GM12878 (cell line): ENCODE measurements at places on chromosomes 16 and 17. TPM values are rescaled to one million over a fixed set of nuclear protein-coding genes. Genes with fewer than 3 reads are reported as not detected.

- no peak for DNase-seq
Observed at GRCh38 chr16:86921289-86921688, 342.9 kb downstream of the FOXL1 start.

GRCh38 chr17:72280881-72281280, 160.1 kb downstream of the SOX9 start:
- DNase-seq: no peak

DNA sequence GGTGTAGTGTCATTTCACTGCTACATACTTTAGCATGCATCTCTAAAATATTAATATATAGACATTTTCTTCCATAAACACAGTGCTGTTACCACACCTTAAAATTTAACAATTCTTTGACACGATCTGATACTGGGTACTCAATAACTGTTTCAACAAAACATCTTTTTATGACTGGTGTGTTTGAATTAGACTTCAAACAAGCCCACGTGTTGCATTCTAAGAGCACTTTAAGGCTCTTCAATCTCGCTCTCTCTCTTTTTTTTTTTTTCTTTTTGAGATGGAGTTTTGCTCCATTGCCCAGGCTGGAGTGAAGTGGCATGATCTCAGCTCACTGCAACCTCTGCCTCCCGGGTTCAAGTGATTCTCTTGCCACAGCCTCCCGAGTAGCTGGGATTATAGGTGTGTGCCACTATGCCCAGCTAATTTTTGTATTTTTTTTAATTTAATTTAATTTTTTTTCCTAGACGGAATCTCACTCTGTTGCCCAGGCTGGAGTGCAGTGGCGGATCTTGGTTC, 15.8 kb upstream of the SLC46A1 start:
- no peak for DNase-seq

DNA sequence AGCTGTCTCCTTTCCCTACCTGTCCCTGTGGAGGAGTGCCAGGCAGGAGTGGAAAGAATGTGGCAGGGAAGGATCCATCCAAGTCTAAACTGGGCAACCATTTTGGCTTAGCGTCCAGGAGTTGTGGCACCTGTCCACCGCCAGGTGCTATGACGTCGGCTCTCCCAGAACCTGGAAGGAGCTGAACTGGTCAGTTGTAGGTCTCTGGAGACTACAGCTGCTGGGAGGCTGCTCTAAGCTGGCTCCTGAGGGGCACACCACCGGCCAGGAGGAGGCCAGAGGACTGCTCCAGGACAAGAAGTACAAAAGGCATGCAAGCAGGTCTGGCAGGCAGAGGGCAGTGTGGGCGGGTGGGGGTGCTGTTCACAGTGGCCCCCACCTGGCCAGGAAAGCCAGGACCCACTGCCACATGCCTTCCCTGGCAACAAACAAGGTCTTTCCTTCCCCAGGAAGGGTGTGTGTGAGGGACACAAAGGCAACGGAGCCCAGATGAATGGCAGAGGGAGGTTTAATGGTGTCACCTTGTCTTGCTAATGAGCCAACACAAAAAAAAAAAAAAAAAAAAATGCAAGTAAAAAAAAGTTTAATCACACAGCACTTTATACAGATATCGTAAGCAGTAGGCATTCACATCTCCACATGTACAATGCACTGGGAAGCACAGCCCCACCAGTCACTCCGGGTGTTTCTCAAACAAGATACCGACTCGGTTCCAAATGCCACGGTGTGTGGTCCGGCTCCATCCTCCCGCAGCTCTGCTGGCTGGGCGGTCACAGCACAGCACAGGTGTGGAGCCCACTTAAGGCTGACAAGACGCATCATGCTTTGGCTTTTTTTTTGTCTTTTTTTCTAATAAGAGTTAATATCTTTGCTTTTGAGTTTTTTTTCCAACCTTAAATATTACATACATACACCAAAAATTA, 4.8 kb downstream of the SPHK1 start:
- no peak for DNase-seq

GRCh38 chr17:51487947-51488346, 227.6 kb downstream of the UTP18 start:
- DNase-seq: no peak

- DNase-seq: no peak
Observed at GRCh38 chr17:67076290-67076689, 31.9 kb downstream of the CACNG1 start.

DNA sequence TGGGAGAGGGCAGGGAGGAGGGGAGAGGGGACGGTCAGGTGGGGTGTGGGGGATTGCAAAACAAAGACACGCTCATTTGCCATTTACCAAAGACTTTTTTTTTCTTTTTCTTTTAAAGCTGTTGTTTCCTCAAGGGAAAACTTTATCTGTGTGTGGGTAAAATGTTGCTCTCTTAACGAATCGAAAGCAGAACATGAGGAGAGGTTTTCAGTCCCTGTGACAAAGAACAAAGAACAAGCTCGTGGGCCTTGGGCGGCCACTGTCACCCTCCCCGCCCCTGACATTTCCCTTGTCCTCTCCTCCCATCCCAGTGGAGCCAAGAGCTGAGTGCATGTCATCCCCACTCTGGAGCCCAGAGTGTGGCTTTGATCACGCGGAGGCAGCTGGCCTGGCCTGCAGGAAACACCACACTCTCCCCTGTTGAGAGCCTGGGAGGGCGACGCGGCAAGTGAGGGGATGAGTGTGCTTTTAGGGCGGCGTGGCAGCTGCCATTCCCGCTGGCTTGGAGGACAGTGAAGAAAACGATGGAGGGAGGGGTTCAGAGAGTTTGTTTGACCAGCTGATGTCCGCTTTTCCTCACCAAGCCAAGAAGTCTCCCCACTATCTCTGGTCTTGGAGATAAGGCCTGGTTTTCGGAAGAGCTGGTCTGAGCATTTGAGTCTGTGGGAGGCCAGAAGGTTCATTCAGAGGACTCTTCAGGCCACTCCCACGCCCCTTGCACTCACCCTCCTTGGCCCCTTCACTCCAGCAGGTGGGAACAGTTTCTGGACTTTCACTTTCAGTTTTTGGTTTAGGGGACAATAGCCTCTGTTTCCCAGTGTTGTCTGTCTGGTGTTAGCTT, 11.4 kb downstream of the CCR7 start:
- no peak for DNase-seq

GRCh38 chr17:77535892-77536291, 395.1 kb downstream of the SEC14L1 start:
- no peak for DNase-seq

- no peak for DNase-seq
Observed at GRCh38 chr17:33290253-33290652, 2.8 kb downstream of the ASIC2 start.

- DNase-seq: no peak
Observed at GRCh38 chr17:31198026-31198425, 99.0 kb downstream of the OMG start.

GRCh38 chr17:50601823-50602375, 32.8 kb upstream of the ABCC3 start:
- DNase-seq: no peak

Gene SOX9
- 18.2 and 19.0 TPM in 2 replicates for total RNA-seq

Gene PALB2
- 17.1 and 17.3 TPM in 2 replicates for total RNA-seq

Gene PRCD
- total RNA-seq: 0.37 and 0.95 TPM in 2 replicates

Gene MMP25
- total RNA-seq: 0.31 and 0.35 TPM in 2 replicates

Gene TMED6
- total RNA-seq: 0.48 and 1.7 TPM in 2 replicates

Gene CACNA1H
- total RNA-seq: 0.19 and 0.54 TPM in 2 replicates

Gene COG4
- 39.0 and 51.5 TPM in 2 replicates for total RNA-seq
